HAP-1 (cell line): ENCODE measurements at places on chromosomes 11 and 22.

DNA sequence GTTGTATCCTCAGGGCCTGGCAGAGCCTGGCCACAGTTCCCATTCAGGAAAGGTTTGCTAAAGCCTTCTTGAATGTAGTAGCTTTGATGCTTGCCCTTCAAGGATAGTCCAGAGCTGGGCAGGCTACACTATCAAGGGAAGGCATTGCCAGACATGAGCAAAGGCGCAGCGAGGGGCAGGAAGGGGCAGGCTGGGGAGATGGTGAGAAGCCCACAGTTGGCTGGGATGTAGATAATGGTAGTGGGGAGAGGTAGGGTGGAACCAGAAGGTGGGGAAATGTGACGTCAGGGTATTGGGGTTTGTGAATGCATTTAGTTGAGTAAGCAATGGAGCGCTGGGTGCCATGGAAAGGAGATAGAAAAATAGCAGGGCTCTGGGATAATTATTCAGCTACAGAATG is 28.6 kb downstream of the LRRC32 start:
- DNase-seq, result no peak

DNA sequence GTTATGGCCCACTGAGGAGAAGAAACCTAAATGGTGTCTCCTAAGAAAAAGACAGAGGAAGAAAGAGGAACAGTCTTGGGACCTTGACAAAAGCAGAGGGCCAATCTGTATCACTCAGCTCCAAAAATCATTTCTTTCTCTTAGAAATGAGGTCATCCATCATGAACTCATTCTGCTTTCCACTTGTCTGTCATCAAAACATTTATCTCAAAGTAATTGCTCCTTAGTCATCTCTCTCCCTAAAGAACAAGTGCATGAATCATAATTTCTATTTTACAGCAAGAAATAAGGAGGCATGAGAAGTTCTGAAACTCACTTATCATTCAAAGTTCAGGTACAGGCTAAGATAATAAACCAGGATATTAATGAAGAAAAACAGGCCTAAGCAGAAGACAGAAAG is 375.6 kb downstream of the KCNA4 start:
- no peak for DNase-seq

DNA sequence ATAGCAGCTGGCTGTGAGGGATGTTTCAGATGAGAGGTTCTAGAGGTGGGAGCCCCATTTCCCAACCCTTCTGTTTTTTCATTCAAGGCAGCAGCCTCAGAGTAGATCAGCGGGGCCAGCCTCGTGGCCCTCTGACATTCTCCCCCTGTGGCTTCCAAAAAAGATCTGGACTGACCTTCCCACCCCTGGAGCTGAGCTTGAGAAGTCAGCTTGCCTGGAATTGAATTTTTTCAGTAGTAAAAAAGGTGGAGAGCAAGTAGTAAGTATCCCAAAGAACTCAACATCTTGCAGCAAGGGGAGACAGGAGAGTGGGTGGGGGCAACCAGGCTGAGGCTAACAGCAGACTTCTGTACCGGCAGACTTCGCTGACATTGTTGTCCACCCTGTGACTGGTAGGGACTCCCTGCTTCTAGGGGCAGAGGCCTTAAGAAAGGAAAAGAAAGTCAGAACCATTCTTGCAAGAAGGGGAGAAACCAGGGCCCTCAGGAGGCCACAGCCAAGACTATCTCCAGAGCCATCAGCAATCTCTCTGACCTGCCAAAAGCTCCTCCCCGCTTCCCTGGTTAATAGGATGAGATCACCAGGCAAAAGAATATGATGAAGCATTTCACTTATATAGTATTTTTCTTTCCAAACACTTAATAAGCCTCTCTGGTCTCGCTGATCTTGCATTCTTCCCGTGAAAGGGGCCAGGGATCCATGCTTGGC is 2.0 kb upstream of the GRIK4 start:
- no peak for DNase-seq

DNA sequence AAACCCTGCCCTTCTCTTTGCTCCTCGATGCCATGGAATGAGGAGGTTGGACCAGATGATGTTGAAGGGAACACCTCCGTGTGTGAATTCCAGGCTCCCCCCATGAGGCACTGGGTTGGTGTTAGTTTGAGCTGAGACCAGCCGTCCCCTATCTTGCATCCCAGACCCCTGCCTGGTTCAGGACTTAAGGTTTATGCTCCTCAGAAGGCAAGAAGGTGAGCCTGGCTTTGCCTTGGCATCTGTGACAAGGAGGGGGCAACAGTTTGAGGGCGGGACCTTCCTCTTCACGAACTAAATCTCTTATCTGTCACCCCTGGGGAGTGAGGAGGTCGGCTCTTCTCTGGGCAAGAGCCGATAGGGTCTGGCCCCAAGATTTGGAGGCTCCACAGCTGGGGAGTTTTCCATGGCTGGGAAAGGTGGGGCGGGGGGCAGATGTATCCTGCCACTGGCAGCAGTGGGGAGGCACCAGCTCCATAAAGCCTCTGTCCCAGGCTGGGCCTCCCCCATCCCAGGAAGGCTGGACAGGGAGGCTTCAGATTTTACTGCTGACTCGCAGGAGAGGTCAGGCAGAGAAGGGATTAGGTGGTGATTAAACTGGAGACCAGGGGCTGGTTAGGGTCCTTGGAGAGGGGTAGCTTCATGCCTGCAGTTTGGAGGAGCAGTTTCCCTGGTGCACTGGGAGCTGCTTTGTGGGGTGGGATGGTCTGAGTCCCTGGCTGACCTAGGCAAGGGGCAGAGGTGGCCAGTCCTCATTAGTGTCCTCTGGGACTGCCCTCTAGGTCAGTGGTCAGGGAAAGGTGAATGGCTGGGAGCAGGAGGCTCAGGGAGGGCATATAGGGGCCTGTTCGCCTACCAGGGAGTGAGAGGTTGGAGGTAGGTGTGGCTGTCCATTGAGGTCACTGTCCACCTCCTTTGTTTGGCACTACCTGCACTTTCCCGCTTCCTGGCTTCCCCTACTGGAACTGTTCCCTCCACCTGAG is 1.1 kb downstream of the SEC14L2 start:
- DNase-seq, result no peak

DNA sequence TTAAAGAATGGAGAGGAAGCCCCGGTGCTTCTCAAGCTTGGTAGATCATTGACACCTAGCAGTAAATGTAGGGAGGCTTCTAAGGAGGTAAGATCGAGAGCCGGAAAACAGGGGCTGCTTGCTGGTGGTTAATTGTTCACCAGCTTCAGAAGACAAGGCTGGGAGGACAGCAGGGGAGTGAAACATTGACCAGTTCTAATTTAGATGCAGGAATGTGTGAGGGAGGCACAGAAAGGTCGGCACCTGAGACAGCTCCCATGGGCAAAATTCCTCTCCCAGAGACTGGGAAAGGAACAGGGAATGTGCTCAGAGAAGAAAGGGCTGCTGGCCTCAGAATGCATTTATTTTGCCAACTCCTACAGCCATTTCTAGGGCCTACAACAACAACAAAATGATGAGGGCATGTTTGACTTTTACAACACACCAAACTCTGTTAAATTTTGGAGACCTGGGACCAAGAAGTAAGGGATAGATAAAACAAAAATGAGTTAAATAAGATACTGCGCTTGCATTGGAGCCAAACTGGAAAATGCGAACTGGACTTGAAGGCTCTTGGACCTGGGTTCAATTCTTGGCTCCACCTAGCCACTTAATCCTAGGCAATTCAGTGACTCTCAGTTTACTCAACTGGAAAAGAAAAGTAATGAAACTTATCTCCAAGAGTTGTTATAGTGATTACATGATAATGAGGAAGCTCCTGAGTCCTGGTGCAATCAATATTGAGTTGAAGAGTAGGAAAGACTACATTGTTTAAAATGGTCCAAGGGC is 31.0 kb downstream of the FZD4 start:
- DNase-seq, result no peak

- no peak for DNase-seq
These were observed 5.6 kb downstream of the AHNAK start for GRCh38 chr11:62540804-62541701.

- DNase-seq, result peak; percentile 16
These were observed 126.7 kb upstream of the MTMR2 start for GRCh38 chr11:96050435-96051182.

- DNase-seq, result no peak
These were observed 7.5 kb downstream of the ALG8 start for GRCh38 chr11:78131956-78132355.

- no peak for DNase-seq
These were observed 8.7 kb downstream of the DPP3 start for GRCh38 chr11:66488957-66489356.

- DNase-seq, result no peak
These were observed 205.5 kb upstream of the TMEM45B start for GRCh38 chr11:129610125-129610524.

GRCh38 chr11:32184723-32185376 is 94.0 kb downstream of the RCN1 start:
- no peak for DNase-seq

DNA sequence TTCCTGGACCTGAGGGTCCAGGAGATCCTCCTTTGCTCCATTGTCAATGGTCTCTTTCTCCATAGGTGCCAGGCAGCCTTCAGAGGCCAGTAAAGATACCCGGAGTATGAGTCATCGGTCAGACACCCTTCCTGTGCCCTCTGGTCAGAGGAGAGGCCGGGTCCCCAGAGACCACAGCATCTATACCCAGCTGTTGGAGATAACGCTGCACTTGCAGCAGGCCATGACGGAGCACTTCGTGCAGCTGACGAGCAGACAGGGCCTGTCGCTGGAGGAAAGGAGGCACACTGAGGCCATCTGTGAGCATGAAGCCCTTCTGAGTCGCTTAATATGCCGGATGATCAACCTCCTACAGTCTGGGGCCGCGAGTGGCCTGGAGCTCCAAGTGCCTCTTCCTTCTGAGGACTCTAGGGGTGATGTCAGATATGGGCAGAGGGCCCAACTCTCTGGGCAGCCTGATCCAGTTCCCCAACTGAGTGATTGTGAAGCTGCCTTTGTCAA is at the start of gene ACCSL:
ACCSL (plus strand) TSS at position 51 of the 501 bp plus-strand sequence; CDS start at position 107, 56 bp downstream.
- DNase-seq, result no peak

- no peak for DNase-seq
These were observed 18.9 kb downstream of the CASP5 start for GRCh38 chr11:105004021-105004420.

- DNase-seq, result no peak
These were observed 39.5 kb downstream of the IGF2 start for GRCh38 chr11:2099516-2100349.

- no peak for DNase-seq
These were observed 21.8 kb downstream of the CLMP start for GRCh38 chr11:123173040-123173855.

DNA sequence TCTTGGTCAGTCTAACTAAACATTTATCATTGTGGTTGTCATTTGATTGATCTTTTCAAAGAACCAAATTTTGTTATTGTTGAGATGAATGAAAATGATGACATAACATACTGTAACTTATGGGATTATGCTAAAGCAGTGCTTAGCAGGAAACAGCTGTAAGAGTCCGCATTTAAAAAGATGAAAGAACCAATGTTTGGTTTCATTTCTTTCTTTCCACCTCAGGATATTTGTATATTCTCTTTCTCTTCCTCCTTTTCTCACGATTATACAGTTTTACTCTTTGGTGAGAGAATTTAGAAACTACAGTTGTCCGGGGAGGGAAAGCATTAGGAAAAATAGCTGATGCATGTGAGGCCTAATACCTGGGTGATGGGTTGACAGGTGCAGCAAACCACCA is 23.1 kb downstream of the PIH1D2 start:
- no peak for DNase-seq

DNA sequence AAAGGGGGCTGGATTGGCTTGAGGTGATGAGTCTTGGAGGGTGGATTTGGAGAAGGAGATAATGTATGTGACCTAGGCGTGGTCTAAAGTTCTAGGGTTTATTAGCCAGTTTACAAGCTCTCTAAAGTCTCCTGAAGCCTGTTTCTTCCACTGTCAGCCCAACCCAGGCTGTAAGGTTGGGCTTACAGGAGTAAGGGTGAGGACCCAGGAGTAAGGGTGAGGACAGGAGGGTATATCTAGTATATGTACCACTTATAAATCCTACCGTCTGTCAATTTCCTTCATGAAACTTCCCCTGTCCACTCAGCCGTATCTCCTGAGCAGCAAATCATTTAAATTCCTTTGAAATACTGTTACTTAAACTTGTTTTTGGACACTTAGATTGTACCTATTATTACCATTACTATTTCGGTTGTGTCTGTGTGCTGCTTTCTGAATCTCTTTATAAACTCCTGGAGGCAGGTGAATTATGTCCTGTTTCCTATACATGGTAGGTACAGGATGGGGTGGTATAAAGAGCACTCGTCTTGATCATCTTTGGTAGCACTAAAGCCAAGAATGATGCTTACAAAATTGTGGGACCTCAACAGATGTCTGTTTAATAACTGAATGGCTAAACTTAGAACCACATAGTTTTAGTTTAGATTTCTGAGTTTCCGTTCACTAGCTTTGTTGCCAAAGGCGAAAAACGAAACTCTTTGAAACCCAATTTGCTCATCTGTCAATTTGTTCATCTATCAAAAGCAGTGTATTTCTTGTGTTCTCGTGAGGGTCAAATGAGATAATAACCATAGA is 192.0 kb downstream of the GRIK4 start:
- no peak for DNase-seq

GRCh38 chr11:108635106-108635505 is 29.8 kb upstream of the DDX10 start:
- DNase-seq, result no peak

DNA sequence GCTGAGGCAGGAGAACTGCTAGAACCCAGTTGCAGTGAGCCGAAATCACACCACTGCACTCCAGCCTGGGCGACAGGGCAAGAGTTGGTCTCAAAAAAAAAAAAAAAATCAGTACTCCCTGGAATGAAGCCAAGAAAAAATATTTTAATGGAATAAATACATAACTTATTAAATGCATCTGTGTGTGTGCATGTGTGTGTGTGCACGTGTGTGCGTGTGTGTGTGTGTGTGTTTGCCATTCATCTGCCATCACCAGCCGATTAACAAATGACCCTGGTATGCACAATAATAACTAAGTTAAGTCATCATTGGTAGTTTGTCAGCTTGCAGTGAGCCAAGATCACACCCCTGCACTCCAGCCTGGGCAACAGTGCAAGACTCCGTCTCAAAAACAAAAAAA is 35.0 kb upstream of the SCGB1A1 start:
- DNase-seq, result no peak

DNA sequence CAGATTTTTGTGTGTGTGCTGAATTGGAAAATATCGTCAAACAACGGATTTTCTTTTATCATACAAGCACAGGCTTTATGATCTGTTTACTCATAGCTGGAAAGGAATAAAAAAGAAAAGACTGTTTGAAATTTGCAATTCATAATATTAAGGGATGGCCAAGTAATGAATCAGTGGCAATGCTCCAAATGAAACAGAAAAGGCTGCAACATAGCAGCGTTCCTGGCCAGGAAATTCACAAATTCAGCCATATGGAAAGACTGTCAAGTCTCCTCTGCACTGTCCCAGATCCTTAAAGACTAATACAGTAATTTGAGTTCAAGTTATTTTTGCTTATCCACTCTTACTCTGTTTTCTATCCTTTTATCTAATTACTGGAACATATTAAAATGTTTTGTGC is 98.2 kb downstream of the MSANTD4 start:
- no peak for DNase-seq
